ENCODE measurements at places on chromosomes 2 and 18. TPM values are rescaled to one million over a fixed set of nuclear protein-coding genes. Genes with fewer than 3 reads are reported as not detected.

GRCh38 chr2:199819746-199820145, 31.2 kb downstream of the FTCDNL1 start:
- no peak for DNase-seq

GRCh38 chr2:195382186-195382585, 274.8 kb upstream of the SLC39A10 start:
- DNase-seq, result no peak

- no peak for DNase-seq
Measured at GRCh38 chr2:196067088-196067382, 1.6 kb downstream of the DNAH7 start.

DNA sequence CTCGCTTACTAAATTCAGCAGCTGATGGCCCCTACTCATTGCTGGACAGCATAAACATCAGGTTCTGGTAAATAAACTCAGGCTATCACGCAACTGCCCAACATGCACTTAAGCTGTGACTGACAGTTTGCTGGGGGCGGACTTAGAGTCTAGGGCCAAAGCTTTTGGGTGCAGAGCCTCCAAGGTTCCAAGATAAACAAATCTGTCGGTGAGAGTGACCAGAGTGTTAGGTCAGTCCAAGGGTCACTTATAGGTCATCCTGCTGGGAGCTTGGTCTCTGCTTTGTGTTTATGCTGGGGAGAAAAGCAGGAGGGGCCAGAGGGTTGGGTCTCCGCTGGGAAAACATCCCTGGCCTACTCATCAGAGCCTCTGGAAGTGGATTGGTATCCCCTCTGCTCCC, 188.6 kb upstream of the GATA6 start:
- DNase-seq, result no peak

DNA sequence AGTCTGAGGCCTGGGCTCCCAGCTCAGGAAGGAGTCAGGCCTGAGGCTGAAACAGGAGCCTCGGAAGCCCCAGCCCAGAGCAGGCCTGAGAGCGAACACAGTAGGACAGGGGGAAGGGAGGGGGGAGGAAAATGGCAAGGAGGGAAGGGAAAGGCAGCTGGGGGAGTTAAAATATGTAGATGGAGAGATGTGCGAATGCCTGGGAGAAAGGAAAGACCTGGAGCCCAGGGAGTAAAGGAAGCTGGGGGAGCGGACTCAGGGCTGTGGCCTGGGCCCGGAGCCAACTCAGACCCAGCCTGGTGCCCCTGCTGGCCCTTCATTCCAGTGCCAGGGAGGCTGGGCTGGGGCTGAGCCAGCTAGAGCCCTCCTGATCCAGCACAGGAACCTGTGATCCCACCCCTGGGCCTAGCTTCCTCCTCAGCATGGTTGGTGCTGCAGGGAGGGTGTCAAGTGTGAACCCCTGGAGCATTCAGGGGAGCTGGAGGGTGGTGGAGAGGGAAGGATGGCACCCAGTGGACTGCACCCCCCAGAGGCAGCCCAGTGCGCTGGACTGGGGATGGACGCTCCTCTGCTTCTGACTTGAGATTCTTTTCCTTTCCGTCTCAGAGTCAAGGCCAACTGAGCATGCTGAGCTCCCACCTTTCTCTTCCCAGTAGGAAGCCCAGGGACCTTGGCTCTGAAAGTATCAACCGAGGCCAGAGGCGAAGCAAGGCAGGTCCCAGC, 46.3 kb downstream of the EMX1 start:
- no peak for DNase-seq

GRCh38 chr2:95719473-95720060, 127.8 kb downstream of the TRIM43 start:
- DNase-seq, result no peak

DNA sequence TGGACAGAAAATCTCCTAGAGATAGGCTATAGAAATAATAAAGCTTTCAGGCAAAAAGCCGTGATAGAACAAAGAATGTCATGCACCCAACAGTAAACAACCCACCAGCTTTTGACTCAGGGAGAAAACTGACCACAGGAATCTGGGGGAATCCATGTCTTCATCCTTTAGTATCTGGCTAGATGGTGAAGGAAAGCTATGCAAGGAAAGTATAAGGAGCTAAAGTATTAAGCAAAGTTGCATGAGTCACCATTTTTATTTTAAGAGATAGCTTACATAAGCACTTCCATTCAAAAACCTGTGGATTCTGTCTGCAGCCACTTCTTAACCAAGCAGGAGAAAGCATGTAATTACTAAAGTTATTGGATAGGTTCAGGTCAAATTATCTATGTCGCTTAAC, 363.8 kb downstream of the LRP1B start:
- peak; percentile 30 for DNase-seq

Gene PLGLB1
- polyA plus RNA-seq, result 0.56 TPM
